Tibial artery (tissue), 4 donors: ENCODE measurements at places on chromosomes 2 and 18.

DNA sequence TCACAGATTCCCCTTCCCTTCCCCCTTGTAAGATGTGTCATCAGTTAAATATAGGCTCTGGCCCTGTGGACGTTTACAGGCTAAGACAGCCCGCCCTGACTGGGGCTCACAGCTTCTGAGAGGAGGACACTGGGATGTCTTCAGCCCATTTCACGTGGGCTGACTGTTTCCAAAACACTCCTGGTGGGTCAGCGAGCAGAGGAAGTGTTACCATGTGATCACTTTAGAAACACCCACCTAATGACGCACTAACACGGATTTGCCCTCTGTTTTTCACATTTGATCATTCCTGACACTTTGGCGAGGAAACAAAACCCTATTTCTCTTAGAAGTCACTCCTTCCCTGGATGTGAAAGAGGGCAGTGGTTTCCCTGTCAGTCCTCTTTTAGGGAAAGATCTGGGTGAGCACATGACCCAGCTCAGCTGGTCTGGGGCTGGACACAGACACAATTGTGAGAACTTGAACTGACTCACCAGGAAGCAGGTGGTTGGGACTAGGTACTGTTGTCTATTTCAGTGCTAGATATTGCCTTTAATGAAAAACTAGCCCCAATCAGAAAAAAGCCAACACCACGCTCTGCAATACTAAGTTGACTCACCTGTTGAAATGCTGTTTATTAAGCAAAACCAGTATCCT is 38.8 kb downstream of the BMP10 start:
- DNase-seq, result peak; percentile 88

DNA sequence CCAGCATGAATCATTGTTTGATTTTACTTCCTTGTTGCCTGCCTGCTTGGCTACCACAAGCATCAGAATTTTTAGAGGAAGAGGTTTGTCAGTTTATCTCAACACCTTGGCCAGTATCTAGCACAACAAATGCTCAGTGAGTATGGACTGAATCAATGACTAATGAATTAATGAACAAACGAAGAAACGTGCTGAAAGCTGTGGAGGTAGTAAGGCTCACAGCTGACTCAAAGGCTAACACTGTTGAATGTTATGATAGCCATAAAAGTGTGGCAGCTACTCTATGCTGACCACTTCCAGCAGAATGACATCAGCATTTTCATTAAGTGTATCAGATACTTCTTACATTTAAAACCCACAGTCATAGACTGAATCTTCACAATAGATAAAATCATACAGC is 543.4 kb downstream of the IRS1 start:
- DNase-seq, result no peak

DNA sequence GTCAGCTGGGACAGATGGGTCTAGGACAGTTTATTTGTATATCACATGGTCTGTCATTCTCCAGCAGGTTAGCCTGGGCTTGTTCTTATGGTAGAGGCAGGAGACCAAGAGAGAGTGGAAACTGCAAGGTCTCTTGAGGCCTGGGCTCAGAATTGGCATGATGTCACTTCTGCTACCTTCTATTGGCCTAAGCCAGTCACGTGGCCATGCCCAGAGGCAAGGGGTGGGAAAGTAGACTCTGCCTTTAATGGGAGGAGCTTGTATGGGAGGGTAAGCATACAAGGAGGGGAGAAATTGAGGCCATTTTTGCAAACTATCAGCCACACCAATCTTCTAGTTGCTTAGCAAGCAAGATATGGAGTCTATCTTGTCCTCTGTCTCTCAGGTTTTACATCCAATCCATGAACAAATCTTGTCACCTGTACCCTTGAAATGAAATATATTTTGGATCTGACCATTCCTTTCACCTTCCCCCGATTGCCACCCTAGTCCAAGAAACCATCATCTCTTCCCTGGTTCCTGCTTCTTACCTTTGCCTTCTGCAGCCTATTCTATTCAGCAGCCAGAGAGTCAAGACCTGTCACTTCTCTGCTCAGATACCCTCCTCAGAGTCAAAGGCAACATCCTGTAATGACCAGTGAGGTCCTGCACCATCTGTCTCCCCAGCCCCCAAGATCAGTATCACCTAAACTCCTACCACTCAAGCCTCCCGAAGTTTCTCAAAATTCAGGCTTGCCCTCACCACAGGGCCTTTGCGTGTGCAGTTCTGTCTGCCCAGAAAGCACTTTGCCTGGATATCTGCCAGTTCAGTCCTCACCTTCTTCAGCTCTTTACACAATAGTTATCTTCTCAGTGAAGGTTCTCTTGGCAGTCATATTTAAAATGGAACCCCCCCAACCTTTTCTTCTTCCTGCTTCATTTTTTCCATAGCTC is 240.0 kb downstream of the LOXHD1 start:
- no peak for DNase-seq

DNA sequence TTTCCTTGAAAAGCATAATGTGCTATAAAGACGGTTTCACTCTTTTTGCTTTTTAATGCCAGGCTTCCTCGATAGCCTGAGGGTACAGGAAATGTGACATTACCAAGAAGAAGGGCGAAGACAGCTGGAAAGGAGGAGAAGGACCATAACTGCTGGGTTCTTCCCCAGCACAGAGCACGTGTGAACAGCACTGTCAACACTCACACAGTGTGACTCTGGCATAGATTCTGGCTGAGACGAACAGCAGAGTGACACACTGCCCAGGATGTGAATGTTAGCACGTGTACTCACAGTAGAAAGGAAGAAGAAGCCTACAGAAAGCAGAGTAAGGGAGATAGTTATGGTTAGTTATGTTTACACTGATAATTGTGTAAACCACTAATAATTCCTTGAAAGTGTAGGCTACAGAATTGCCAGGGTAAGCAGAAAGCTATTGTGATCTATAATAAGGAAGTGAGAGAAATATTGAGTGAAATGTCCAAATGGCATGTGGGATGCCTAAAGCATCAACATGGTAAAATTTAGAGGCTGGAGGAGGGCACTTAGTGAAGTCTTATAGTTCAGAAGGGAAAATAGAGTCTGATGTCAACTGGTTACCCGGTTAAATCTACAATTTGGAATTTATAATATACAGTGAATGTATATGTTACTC is 198.2 kb downstream of the DLGAP1 start:
- no peak for DNase-seq

- no peak for DNase-seq
Observed at GRCh38 chr2:106530866-106531265, 43.7 kb downstream of the CD8B2 start.

GRCh38 chr2:152814475-152815030 is 96.1 kb downstream of the ARL6IP6 start:
- no peak for DNase-seq

- no peak for DNase-seq
Observed at GRCh38 chr2:236565879-236566402, 3.7 kb upstream of the ACKR3 start.

GRCh38 chr2:137928547-137929518 is 35.4 kb upstream of the HNMT start:
- no peak for DNase-seq

DNA sequence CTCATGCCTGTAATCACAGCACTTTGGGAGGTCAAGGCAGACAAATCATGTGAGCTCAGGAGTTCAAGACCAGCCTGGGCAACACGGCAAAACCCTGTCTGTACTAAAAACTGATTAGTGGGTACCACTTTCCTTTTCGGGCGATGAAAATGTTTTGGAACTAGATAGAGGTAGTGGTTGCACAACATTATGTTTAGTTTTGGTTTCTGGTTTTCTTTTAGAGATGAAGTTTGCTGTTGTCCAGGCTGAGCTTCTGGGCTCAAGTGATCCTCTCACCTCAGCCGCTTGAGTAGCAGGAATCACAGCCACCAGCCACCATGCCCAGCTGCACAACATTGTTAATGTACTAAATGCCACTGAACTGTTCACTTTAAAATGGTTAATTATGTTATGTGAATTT is 27.6 kb downstream of the AAK1 start:
- no peak for DNase-seq

GRCh38 chr2:23489471-23490322 is 104.7 kb downstream of the KLHL29 start:
- DNase-seq, result no peak

- DNase-seq, result no peak
Observed at GRCh38 chr2:23682481-23682880, 244.4 kb downstream of the ATAD2B start.

DNA sequence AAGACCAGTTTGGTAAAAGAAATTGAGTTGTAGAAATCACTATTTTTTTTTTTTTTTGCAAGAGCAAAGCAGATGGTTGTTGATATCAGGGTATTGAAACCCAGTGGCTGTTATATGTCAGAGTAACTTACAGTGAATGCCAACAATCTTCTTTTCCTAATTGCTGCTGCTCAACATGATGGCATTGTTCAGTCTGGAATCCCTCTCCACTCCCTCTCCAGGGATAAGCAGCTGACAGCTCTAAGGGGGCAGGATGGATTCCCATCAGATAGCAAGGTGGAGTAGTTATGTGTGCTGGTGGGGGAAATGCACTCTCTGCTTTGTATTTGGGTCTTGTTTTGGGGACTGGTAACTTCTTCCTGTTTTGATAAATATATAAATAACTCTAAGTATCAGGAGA is 200.0 kb downstream of the PIK3C3 start:
- DNase-seq, result no peak

DNA sequence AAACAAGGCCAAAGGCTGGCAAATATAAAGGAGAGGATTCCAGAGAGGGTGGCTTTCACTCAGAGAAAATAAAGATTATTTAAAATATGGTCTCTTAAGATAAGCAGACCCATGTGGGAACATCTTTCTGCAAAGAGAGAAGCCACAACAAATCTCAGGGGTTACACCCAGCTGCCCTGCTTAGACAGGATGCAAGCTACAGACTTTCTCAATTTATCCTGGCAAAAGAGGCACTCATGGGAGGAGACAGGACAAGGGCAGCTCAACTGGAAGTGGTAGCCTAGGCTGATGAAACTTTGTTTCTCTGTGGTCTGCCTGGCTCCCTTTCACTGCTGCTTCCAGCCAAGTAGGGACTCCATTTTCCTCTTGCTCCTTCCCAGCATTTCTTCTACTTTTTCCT is 25.9 kb upstream of the SULT1C4 start:
- DNase-seq, result no peak

- DNase-seq, result no peak
Observed at GRCh38 chr2:150051004-150051403, 436.5 kb downstream of the RND3 start.

GRCh38 chr2:225020168-225020849 is 22.0 kb downstream of the DOCK10 start:
- no peak for DNase-seq

DNA sequence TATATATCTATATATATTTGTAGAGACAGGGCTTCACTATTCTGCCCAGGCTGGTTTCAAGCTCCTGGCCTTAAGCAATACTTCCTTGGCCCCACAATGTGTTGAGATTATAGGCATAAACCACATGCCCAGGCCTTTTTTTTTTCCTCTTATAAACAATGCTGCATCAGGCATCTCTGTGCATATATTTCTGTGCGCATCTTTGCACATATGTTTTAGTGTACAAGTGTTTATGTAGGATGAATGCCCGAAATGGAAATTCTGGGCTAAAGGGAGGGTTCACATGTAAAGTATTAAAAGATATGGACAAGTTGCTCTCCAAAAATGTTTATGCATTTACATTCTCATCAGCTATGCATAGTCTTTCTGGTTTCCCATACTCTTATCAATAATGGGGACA is 183.2 kb upstream of the SPRED2 start:
- no peak for DNase-seq
